ENCODE measurements at places on chromosomes 4 and X.

DNA sequence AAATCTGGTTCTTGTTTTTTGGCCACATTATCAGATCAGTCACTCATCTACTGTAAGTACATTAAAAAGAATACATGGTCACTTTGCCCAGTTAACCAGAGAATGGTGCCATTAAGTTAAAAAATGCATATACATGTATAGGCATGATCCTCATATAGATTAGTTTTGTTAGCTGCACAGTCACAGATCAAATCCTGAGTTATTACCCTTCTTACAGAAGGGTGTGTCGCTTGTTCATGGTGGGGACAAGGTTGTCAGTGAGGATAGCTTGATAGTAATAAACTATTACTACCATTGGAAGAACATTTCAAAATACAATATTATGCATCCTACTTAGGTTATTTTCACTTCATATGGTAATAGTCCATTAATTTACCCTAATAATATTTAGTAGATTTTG is 48.5 kb downstream of the GALNT7 start:
- DNase-seq: no peak

DNA sequence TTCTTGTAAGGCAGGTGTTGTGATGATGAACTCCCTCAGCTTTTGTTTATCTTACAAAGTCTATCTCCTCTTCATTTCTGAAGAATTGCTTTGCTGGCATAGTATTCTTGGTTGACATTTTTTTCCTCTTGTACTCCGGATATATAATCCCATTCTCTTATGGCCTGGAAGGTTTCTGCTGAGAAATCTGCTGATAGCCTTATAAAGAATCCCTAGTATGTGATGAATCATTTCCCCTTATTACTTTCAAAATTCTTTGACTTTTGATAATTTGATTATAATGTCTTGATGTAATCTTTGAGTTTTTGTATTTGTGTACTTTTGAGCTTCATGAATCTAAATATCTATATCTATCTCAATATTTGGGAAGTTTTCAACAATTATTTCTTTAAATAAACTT is 655.3 kb upstream of the MAGEB2 start:
- no peak for DNase-seq

DNA sequence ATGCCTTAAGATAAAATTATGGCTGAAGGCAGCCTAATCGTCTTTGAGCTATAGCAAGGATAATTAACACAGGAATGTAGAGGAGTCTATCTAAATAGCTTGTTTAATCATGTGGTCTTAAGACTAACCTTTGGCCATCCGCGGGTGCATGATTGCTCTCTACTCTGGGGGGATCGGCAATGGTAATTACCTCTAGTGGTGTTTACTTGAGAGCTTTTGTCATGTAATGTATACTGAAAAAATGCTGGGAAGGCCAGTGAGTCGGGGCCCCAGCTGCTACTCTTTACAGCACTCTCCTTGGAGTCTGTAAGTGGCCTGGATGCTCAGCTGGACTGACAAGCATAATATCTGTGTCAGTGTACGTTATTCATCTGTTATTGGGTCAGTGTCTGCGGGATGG is 65.5 kb upstream of the GNPDA2 start:
- DNase-seq: no peak

DNA sequence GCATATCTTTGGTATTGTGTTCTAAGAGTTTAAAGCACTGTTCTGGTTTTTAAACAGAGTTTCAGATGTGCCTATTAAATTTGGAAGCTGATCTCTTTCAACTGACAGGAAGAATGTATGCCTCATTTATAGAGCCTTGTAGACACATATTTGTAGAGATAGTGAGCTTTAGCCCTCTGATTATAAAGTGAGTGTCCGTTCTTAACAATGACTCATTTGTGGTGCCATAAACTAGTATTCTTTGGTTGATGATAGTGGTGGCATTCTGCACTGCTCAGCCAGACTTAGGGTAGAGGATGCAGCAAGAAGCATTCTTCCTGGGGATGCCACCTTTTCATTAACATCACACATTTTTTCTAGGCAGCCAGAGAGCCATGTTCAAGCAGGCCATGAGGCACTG is 121.7 kb downstream of the TLL1 start:
- no peak for DNase-seq

- no peak for DNase-seq
Measured at GRCh38 chr4:112127803-112128202, 17.5 kb upstream of the FAM241A start.

DNA sequence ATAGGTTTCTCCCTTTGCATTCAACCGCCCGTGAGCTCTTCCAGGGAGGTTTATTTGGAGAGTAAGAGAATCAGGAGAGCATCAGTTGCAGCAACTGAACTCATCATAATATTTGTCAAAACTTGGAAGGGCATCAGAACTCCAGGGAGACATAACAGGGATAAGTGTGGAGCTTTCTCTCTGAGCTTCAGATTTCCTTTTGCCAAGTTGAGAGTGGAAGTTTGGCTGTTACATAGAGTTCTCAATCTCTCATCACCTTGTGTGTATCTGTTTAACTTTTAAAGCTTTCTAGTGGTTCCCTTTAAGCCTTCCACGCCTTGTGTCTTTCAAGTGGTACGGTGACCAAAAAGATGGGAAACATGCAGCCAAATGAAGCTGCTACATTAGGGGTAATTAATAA is 18.8 kb downstream of the BMP3 start:
- DNase-seq: no peak

DNA sequence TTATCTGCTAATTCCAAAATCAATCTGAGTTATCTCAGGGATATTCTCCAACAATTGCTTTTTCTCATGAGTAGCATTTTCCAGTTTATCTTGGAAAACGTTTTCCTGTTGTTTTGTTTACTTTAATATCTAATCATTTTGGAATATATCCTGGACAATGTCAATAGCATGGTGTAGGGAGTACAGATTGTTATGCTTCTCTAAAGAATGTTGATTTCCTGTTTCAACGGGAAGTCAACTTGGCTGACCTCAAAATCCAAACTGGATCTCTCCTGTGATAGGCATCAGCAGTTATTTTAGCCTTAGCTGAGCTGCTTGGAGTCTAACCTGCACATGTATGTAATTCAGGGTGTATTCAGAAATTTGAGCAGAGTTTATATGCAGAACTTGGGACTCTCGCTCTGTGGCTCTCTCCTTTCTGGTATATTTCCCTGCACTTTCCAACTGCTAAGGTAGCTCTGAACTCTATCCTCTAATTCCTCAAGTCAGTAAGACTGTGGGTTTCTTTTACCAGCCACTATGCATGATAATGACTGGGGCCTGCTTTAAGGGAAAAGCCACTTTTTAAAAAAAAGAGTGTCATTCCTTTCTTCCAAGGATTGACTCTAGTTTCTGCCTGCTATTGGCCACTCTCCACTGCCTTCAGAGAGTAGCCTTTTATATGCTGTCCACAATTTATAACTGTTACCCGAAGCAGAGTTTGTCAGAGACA is 7.7 kb downstream of the PRSS48 start:
- no peak for DNase-seq

DNA sequence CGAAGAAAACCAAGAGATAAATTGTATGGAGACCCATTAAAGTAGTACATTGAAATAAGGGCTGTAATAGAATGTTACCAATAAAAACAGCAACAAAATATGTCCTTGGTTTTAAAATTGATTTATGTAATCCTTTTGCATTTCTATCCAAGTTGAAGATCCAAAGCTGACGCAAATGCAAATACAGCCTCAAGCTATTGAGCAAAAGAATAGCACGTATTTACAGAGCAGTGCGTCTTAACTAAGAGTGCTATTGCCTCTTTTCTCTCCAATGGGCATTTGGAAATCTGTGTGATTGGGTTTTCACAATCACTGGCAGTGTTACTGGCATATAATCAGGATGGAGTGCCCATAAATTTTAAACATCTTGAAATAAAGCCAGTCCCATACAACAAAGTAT is 417.4 kb downstream of the TLL1 start:
- no peak for DNase-seq

DNA sequence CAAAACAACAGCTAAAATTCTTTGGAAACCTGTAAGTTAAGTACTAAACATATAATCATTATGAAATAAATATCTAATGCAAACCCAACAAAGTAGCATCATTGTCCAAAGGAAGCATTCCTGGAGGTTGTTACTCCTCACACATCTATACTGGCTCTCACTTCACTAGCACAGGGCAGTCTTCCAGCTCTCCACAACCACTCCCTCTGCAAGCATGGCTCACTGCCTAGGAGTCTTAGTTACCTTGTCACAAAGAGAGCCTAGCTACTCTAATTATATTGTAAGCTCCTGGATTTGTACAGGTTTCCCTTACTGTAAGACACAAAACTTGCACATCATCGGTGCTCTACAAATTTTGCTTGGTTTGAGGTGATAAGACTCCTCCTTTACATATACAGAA is 76.1 kb downstream of the AMMECR1 start:
- DNase-seq: no peak

DNA sequence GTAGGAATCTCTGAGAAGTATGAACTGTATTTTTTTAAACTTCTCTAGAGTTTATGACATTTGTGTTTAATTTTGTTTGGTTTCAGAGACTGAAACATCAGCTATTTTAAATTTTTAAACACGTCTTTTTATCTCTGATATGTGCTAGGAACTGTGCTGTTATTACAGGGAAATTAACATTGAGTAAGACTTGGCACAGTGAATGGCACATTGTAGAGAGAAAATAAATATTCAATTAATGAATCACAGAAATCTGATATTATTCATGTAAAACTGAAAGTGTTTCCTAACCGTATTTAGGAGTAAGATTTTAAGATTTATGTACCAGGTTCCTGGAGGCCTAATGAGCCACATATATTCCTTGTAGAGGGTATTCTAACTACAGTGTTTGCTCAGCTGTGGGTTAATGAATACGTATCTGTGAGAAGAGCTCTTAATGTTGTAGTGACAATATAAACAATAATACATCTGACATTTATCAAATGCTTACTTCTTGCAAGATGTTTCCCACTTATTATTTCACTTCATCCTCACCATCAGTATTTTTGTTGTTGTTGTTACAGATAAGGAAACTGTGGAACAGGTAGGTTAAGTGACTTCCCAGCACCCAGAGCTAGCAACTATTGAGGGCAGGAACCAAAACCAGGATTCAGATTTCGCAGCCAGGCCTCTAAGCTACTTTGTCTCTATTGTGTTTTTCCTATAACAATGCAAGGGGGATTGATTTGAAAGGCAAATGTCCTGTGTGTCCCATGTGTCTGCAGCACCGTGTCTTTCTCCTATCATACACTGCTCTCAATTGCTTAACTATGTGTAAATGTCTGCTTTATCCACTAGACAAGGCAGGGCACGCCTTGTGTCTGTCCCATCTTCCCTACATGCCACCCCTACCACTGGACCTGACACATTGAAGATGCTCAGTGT is 121.1 kb upstream of the FAM9C start:
- no peak for DNase-seq

GRCh38 chr4:180564026-180564425 is 1679.2 kb upstream of the TENM3 start:
- no peak for DNase-seq

- peak; percentile 15 for DNase-seq
Measured at GRCh38 chr4:88033309-88033708, 25.9 kb downstream of the PKD2 start.

DNA sequence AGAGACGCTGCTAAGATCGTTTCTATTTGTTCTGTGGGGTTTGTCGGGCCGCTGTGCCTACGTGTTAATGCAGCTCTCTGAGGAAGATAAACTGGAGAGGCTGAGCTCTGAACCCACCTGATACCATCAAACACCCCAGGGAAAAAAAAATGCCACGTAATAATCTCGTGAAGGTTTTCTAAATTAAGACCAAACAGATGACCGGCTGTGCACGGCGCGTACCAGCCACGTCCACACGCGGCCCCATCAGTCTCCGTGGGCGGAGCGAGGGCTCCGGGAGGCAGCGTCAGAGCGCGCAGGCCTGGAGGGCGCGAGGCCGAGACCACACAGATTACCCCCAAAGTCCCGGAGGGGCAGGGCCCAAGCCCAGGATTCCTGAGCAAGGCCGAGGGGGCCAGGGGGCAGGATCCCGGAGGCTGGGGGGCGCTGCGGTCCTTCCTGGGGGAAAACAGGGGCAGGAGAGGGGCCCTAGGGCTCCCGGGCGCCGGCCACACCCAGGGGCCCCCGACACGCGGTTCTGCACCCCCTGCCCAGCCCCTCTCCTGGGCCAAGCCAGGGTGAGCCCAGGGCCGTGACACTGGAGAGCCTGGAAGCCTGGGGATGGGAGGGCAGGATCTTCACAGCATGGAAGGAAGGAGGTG is 91.9 kb downstream of the FAM53A start:
- DNase-seq: no peak

- DNase-seq: no peak
Measured at GRCh38 chr4:8745826-8746225, 125.8 kb downstream of the HMX1 start.

DNA sequence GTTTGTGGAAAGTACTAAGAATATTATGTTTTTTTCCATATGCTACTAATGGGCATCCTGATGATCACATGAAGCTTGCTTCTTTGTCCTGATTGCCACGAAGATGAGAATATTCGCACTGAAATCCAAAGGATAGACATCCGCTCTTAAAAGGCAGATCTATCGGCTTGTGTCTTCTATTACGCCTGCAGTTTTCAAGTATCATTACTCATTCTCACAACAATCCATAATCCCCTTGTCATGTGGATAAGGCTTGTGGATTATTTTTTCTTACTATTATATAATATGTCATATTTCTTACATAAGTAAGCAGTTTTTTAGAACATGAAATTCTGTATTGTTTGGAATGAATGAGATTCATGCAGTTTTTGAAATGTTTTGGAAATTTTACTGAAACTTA is 62.8 kb downstream of the KCNIP4 start:
- DNase-seq: no peak

DNA sequence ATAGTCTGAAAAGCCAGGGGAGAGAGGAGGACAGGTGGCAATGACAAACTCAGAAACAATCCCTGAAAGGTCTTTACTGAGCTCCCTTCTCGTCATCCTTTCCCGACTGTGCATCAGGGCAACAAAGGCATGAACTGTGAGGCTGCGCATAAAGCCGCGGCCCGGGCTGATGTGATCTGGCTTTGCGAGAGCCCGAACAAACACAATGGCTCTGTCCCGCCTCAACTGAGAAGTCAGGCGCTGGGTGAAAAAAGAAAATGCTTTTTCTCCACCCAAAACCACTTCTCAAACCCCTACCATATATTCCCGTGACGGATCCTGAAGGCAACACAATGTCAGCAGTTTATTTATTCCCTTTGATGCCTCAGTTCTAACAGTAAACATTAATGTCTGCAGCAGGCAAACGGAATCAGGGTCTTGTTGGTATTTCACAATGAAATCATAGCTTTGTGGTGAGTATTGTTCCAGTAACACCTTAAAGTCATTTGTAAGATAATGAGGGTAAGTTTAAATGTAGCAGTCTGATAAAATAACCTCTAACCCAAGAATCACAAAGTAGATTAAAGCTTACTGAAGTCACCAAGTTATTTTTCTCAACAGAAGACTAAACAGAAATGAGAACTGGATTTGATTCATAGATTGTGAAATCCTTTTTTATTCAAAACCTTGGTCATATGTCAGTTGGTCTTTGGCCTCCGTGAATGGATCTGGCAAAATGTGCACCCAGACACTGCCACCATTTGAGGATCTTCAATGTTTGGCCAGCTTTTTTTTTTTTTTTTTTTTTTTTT is 67.4 kb downstream of the APBB2 start:
- no peak for DNase-seq

GRCh38 chrX:107701493-107702121 is 73.3 kb downstream of the PRPS1 start:
- no peak for DNase-seq
